ENCODE measurements at places on chromosomes 2 and 18.
A peak's percentile ranks its signal among the peaks of the same experiment; 100 is the strongest.

- no peak for DNase-seq
These were observed 11.8 kb upstream of the DUSP2 start for GRCh38 chr2:96156926-96157648.

GRCh38 chr2:34570266-34570872, 971.3 kb upstream of the FAM98A start:
- no peak for DNase-seq

DNA sequence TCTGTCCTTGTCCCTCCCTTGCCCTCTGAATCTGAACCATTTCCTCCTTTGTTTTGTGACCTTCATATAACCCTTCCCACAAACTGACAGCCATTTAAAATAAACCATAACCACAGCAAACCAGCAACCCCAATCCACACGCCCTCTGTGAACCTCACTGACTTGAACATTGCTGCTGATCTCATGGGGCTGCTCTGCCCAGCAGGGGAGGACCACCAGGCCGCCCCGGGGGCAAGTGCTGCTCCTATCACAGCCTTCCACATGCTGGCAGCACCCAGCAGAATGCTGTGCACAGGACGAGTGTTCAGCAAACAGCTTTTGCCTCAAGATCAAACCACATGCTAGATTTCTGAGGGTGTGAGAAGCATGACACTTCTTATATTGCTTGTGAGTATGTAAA, 73.9 kb upstream of the UXS1 start:
- no peak for DNase-seq

GRCh38 chr18:39604836-39605235, 2039.2 kb upstream of the CELF4 start:
- peak; percentile 75 for DNase-seq

DNA sequence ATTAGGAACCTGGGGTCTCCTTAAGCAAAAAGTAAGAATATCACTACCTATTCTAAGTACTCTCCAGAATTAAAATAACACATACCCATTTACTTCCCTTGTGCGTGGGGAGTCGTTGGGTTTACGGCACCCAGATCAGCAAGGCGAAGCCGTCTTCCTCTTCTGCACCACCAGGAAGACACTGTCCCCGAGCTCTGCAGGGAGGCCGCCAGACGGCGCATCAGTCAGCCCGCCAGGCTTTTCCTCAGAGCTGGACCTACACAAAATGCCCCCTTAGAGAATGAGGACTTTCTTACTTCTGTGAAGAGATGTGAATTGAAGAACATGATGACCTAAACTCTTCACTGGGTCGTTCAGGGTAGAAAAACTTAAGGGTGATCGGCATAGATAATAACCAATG, 526.5 kb downstream of the GALR1 start:
- DNase-seq, result no peak

DNA sequence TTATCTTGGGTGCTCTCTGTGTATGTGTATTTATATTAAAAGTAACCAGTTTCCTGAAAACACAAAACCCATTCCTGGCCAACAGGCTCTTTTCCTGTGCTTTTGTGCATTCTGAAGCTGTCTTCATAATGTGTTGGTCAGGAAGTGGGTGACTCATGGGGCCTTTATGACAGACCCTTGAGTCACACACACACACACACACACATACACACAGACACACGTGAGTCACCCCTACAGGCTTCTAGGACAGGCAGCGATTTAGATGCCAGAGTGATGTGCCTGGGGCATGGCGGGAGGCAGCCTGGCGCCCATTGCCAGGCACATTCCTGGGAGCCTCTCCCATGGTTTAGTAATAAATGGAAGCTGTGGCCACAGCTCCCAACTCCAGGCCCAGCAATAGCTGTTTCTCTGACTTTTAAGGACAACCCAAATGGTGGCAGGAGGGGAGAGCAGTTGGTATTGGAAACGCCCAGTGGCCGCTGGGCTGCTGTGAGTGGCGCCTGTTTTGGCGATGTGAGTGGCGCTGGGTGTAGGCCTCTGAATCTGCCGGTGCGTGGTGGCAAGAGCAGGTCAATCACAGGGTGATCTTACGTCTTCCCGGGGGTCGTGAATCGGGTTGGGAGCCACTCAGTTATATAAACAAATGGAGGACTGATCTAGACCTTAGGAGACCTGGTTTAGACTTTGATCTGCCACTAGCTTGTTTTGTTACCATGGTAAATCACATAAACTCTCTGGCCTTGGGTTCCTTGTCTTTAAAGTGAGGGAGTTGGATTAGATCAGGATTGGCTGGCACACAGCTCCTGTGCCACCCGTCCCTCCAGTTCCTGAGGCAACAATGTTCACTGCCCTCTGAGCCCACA, 150.7 kb upstream of the DLX2 start:
- peak; percentile 99 for DNase-seq
